ENCODE measurements at places on chromosomes 16 and 17. TPM values are rescaled to one million over a fixed set of nuclear protein-coding genes. Genes with fewer than 3 reads are reported as not detected.

The KRTAP1-1 gene
- total RNA-seq: not detected

DNA sequence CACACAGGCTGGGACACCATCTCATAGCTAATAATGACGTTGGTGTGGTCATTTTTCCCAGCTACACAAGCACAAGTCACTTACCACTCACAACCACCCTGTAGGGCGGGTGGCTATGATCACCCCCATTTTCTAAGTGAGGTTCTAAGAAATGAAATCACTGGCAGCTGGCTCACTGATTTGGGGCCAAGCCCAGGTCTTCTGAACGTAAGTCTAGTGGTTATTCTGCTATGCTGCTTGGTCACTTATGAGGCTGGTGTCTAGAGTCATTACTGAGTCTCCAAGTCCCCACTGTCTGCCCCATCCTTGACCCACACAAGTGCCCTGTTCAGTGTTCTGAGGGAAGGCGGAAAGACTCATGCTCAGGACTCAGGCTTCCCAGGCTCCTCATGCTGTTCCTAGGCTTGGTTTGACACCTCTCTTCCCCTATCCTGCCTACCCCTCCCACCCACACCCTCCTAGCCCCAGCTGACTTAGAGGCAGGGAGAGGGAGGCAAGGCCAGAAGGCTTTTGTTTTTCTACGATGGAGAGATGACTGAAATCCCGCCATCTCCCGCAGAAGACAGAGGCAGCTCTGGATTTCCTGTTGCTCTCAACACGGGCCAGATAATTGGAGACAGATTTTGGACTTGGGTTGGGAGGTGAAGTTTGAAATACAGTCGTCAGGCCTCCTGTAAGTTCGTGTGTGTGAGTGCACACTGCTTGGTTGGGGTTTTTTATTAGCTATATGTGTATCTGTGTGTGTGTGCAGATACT lies 32.2 kb downstream of the FZD2 start:
- DNase-seq: no peak

The SPATA2L gene
- 5.9 TPM for total RNA-seq

DNA sequence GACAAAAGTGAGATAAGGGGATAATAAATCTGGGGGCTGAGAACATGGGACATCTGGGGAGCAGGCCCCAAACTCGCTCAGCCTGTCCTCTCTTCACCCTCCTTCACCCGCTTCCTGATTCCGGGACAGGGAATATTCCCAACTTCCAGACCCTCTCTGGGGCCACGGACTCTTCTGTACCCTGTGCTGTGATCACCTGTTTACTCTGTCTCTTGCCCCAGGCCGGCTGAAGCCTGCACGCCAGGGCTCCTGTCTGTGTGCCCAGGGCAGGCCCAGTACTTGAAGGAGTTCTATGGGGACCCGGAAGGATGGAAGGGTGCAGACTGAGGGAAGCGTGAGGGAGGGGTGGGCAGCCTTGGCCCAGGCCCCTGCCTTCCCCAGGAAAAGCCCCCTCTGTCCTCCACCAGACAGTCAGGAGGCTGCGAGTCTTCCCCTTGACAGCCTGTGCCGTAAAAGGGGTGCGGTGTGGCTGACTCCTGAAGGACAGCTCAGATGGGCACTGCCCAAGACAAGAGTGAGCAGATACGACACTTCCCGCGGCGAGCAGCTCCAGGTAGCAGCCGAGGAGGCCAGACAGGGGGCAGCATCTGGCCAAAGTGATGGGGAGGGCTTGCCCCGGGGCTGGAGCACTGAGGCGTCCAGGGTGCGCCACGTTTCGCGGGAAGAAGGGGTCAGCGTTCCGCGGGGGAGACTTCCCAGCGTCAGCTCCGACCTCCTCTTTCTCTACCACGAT lies 1.0 kb upstream of the CCNF start:
- DNase-seq: peak; percentile 65

- DNase-seq: peak; percentile 75
Measured at GRCh38 chr16:74774223-74775139, at the start of gene FA2H. FA2H (minus strand) TSS chr16:74774820; CDS start chr16:74774755, 65 bp downstream.

The TM4SF5 gene
- total RNA-seq: 20.1 TPM

The CPHXL2 gene
- not detected for total RNA-seq

The CCT6B gene
- 1.9 TPM for total RNA-seq

GRCh38 chr16:29844575-29845331 lies 18.3 kb downstream of the CDIPT start:
- no peak for DNase-seq

The ABCC12 gene
- 0.25 TPM for total RNA-seq

DNA sequence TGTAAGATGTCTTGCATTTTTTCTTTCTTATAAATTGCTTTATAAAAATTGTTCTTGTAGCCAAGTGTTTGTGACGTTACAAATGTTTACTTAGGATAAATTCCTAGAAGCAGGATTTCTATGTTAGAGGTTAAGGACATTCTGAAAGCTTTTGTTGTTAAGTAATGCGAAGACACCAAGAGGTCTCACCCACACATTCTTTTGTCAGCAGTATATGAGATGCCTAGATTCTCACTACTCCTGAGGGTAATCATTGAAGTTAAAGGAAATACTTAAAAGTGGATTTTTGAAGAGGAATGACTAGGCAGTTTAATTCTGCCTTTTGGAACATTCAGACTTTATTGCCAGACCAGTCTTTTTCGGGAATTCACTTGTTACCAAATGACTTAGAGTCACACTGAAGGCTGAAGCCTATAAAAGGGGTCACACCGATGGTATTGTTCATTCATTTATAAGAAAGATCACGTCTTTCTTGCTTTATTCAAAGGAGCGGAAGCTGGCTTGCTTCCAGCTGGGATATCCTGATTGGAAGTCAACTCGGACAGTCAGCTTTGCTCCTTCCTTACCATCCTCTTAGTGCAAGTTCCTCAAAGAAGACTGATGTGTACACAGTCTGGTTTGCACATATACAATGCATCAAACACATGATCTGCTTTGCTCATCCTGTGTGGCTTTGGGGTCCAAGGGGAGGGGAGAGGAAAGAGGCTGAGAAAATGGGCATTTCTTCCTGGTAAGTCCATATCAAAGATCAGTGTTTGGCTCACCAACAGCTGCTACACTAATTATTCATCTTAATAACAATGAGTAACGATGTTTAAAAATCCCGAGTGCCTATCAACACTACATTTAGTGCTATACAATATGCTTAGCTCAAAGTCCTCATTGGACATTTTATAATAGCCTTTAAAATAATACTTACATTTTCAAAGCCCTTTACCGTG lies 160.0 kb downstream of the MAP2K6 start:
- DNase-seq: no peak

The SLC52A1 gene
- 0.28 TPM for total RNA-seq

DNA sequence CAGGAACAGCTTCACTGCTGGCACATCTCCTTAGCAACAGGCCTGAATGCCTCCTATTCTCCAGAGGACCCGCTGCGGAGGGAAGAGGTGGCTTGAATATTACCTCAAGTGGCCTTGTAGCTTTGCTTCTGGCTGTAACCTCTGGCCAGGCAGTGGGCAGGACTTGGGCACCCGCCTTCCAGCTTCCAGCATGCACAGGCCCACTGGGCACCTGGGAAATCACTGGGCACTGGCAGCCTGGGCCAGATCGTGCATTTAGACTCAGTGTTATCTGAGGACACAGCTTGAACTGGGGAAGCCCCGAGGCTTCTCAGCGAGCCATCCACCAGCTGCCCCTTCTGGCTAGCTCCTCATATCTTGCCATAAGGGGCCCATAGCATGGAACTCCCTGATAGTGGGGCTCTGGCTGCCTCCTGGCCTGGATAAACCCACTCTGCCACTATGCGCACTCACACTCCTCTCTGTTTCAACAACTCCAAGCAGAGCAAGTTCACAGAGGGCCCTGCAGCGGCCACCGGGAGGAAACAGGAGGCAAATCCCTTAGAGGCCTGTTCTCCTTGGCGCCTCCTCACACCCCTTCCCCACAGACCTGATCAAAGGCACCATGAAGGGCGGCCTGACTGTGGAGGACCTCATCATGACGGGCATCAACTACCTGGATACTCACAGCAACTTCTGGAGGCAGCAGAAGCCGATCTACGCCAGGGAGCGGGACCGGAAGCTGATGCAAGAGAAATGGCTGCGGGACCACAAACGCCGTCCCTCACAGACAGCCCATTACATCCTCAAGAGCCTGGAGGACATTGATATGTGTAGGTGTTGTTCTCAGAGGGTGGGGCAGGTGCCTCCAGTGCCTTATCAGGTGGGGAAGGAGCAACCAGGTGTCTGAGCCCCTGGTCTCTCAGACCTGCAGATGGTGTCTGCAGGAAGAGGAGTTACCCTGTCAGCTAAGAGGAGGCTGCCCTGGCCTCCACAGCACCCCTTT lies 7.8 kb downstream of the ODAD4 start:
- DNase-seq: peak; percentile 76

GRCh38 chr16:67426950-67427349 lies 4.0 kb upstream of the HSD11B2 start:
- DNase-seq: no peak

The TP53 gene
- 12.3 TPM for total RNA-seq

DNA sequence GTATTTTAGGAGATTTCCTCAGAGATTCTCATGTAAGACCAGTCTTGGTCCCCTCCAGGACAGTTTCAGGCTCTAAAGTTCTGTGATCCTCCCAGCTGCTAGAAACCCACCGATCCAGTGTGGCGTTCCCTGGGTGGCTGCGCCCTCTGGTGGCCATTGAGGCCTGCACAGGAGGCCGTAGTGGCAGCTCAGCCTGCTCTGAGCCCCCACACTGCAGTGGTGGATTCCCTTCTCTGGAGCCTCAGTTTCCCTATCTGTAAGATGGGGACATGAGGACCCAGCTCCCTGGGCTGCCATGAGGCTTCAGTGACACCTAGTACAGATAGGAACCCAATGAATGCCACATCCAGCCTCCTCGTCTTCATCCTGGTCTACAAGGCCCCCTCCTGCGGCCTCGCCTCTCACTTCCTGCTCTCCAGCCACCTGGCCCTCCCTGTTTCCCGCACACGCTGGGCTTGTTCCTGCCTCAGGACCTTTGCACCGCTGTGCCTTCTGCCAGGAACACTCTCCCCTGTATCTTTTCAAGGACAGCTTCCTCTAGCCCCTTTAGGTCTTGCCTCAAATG lies 16.5 kb downstream of the CCDC102A start:
- DNase-seq: peak; percentile 85

DNA sequence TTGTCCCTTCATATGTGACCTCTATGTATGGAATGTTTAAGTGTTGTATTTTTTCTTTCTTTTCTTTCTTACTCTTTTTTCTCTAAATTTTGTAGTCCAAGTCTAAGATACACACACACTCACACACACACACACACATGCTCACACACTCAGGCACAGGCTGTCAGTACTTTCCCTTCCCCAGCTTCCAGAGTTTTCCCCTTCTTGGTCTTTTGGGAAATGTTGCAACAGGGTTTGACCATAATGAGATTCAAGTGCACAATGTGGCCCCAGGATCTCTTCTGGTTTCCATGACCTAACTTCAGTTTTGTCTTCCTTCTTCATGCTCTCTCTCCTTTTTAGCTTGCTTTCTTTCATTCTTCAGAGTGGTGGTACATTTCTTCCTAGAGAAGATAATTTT lies 289.8 kb upstream of the FOXF1 start:
- no peak for DNase-seq

GRCh38 chr16:62967163-62967562 lies 930.9 kb upstream of the CDH8 start:
- no peak for DNase-seq

The ESRP2 gene
- 21.0 TPM for total RNA-seq

DNA sequence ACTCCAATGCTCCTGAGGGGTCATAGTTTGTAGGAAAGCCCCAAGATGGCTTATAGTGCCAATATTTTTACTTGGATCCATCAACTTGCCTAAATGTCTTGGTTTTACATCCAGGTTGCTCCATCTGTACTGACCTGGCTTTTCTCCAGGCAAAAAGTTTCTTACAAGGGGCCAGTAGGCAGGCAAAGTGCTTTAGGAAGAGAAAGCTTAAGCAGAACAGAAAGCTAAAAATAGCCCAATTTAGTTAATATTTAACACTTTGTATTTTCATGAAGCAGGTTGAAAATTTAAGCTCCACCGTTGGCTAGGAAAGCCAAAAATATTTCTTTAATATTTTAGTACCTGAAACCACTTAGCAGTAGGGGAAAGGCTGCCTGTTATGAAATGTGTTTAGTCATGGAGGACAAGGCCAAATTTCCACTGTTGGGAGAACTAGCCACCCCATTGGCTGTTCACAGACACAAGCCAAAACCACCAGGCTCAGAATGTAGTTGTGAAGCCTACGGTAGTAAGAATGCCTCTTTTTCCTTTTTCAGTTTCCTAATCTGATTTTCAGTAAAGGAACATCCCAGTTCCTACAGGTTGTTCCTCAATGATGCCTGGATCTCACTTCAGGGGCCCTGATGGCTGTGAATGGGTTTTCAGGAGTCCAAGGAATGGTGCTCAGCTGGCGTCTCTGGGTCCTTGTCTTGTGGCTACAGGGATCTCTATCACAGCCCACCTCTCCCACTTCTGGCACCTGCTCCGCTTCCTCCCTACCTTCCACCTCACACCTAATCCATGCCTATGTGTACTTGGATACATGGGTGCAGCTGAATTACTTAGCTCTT lies 324.8 kb downstream of the PMP22 start:
- DNase-seq: no peak

DNA sequence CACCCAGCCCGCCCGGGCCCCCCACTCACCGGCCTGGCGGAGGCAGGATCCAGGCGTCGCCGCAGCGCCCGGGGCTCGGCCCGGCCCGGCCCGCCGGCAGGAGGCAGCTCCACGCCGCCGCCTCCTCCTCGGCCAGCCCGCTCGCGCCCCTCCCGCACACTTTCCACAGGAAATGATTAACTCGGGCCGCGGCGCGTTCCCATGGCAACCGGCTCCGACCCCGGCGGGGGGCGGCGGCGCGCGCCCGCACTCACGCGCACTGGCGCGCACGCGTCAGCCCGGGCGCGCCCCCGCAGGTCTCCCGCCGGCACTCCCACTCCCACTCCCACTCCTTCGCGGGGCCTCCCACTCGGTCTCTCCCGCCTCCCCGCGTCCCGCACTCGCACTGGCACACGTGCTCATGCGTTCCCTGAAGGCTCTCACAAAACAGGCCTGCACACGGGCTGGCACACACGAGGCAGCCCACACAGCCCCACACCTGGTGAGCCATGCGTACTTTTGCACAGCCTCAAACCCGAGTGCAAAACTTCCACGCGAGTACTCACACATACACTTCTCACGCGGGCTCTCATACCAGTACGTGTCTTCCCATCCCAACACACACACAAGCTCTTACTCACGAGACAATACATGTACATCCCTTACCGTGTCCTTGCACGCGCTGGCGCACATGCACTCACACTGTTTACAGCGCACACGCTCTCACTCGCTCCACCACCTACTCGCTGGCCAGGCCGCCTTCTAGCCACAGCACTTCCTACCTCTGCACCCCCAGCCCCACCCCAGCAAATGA lies at the start of gene KIFC3:
Gene KIFC3, minus strand, starts transcription at position 151 of the 793 bp plus-strand sequence. CDS start 4,248 bp downstream, outside the sequence.
- peak; percentile 69 for DNase-seq

- no peak for DNase-seq
Measured at GRCh38 chr16:775236-775796, 12.9 kb downstream of the RPUSD1 start.

The KCNH4 gene
- total RNA-seq: not detected

All from liver (tissue), 10 donors.